ENCODE measurements at places on chromosomes 7 and 10.

DNA sequence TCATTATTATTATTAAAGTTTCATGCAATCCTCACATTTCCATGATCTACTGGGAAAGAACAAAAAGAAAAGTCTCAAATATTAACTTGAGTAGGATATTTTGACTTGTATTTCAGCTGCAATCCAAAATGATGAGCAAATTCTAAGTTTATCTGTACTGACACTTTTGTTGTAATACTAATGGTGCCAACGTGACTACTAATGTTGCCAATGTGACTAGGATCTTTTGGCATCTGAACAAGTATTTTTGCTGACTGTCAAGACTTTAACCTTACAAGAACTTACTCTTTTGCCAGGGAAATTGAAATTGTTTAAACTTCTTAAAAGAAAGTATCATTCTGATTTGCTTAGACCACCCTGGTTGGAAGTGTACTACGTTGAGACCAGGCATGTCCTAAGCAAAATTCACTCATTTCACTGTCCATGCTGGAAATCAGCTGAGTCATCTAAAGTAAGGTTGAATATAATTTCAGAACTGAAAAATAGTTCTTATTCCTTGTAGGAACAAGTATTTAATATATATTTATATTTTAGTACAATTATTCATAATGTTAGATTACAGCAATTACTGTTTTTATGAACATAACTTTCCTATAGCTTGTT, 78.5 kb upstream of the LYZL1 start:
- DNase-seq = no peak

- no peak for DNase-seq
These were observed 8.6 kb downstream of the TBATA start for GRCh38 chr10:70776455-70777005.

DNA sequence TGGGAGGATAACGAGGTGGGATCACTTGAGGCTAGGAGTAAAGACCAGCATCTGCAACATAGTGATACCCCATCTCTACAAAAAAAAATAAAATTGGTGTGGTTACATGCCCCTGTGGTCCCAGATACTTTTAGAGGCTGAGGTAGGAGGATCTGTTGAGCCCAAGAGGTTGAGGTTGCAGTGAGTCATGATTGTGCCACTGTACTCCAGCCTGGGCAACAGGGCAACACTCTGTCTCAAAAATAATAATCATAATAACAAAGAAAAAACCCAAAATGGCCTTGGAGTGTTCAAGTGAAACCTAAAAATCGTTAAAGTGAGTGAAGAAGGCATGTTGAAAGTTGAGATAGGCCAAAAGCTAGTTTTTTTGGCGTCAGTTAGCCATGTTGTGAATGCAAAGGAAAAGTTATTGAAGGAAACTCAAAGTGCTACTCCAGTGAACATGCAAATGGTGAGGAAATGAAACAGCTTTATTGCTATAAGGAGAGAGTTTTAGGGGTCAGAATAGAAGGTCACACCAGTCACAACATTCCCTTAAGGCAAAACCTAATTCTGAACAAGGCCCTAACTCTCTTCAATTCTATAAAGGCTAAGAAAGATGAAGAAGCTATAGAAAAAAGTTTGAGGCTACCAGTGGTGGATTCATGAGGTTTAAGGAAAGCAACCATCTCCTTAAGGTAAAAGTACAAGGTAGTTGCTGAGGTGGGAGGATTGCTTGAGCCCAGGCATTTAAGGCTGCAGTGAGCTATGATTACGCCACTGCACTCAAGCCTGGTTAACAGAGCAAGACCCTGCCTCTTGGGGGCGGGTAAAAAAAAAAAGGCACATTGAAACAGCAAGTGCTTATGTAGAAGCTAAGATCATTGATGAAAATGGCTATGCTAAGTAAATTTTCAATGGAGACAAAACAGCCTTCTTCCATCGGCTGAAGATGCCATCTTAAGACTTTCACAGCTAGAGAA, 45.4 kb upstream of the STOX1 start:
- no peak for DNase-seq

DNA sequence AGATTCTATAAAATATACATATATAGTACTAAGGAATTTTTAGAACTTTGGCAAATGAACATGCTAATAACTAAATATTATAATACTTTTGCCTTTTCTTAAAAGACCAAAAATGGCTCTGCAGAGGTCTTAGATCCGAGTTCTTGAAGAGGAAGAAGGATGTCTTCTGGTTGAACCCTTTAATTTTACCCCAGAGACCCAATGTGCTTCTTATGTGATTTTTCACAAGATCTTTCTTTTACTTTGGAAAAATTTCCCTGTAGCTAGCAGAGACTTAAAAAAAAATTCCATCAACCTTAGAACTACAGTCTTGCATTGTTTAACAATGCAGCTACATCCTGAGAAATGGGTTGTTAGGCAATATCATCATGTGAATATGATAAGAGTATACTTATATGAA, 663.2 kb downstream of the PARD3 start:
- DNase-seq = no peak

DNA sequence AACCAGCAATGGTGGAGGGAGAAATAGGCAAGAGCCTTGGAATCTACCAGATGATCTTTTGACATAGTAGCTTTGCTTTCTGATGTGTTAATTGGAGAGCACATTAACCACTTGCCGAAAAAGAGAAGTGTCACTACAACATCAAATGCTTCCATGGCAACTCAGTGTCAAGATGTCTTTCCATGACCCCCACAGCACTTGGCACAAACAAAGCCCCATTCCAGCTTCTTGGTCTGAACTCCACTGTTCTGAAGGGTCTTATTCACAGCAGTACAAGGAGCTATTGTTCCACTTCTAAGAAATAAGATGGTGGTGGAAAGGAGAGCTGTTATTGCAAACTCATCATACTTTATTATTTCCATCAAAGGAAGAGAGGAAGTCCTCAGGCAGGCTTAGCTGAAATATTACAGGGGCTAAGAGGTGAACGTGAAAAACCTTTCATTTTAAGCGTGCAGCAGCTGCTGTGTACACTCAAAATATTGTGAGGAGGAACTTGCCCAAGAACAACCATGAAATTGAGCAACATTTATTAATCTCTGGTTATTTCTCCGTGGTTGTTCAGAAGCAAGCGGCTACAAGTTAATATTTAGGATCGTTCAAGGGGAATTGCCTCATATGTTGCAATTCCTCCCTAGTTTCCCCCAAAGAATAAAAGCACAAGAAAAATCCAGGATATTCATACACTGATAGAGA, 354.8 kb upstream of the CELF2 start:
- no peak for DNase-seq

- no peak for DNase-seq
These were observed 5.4 kb downstream of the SFR1 start for GRCh38 chr10:104127411-104127810.

- DNase-seq = no peak
These were observed 205.7 kb upstream of the IGFBP3 start for GRCh38 chr7:46126675-46127300.

DNA sequence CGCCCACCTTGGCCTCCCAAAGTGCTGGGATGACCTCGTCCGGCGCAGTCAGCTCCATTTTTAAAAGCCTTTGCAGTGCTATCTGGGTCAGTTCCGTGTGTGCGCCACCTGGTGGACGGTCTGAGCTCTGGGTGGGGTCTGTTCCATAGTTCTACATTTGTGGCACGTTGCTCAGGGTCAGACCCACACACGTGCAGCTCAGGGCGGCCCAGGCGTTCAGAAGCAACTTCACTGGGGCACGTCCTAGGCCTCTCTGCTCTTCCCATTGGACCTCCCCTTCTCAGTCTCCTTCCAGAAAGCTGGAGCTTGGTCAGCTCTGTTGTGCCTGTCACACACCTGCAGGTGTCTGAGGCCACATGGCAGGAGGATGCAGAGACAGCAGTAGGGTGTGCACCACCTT, 137.9 kb downstream of the DNAJB6 start:
- no peak for DNase-seq

GRCh38 chr7:88668591-88668990, 90.9 kb upstream of the ZNF804B start:
- no peak for DNase-seq

DNA sequence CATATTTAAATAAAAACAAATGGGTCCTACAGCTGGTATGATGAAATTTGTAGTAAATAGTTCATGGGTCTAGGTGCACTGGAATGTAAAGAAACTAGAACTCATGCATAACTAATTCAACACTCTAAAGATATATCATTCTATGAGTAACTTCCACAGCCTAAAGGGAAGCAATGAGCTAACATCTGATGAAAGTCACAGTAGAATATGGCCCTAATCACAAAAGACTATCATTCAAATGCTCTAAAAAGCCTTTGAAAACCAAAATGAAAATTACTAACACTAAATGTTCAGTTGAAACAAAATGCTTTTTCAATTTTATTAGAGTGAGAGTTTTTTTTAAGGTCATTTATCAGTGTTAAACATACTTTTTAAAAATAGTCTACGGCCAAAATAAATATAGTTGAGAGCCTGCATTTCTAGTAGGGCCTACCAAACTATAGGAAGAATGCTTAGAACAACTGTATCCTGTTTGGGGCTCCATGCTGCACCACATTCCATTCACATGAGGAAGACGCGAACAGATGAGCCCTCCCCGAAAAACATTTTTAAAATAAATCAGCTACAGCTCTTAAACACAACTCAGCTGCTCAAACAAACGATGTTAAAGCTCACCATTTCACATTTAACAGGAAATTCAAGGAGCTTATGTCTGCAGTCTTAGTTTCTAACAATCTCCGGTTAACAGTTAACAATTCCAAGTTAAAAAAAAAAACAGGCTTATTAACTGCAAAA, 134.5 kb downstream of the NRBF2 start:
- peak; percentile 67 for DNase-seq

GRCh38 chr10:125049216-125049881, 107.4 kb downstream of the ZRANB1 start:
- DNase-seq = no peak

GRCh38 chr10:123913688-123914268, 22.2 kb upstream of the CPXM2 start:
- DNase-seq = no peak

- DNase-seq = no peak
These were observed 106.4 kb upstream of the ARMC3 start for GRCh38 chr10:22821501-22821900.

GRCh38 chr7:86012971-86013370, 630.7 kb upstream of the GRM3 start:
- DNase-seq = no peak

GRCh38 chr10:17771017-17771416, 19.0 kb downstream of the TMEM236 start:
- no peak for DNase-seq

- DNase-seq = no peak
These were observed 20.1 kb downstream of the CHUK start for GRCh38 chr10:100209303-100209702.

DNA sequence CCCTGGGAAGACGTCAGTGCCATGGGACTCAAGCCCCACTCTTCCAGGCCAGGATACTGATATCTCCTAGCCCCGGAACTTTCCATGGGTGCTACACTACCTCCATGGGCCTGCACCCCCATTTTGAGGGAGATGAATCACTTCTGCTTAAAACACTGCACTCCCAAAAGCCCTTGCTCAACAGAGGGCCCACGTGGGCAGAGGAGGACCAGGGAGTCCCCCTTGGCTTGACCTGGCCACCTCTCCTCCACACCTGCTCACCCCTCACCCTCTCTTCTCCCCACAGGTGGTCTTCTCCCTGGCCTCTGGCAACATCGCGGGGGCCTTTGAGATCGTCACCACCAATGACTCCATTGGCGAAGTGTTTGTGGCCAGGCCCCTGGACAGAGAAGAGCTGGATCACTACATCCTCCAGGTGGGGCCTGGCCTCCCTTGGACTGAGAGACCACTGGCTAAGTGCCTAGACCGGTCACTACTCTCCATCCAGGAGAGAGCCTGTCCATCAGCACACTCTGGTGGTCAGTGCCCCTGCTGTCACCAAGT, 19.9 kb upstream of the C10orf105 start:
- DNase-seq = no peak

DNA sequence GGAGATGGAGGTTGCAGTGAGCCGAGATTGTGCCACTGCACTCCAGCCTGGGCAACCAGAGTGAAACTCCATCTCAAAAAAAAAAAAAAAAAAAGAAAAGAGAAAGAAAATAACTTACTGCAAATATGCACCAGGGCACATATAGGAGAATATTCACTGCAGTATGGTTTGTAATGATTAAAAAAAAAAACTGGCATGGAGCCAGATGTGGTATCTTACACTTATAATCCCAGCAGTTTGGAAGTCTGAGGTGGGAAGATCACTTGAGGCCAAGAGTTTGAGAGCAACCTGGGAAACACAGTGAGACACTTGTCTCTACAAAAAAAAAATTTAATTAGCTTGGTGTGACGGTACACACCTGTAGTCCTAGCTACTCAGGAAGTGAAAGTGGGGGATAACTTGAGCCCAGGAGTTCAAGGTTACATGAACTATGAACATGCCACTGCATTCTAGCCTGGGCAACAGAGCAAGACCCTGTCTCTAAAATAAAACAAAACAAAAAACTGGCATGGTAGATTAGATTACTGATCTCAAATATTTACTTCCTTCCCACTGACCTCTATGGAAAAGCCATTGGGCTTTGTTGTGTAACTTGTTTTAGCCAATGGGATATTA, 85.6 kb downstream of the MICU1 start:
- DNase-seq = no peak

GRCh38 chr10:31708474-31708873, 220.2 kb downstream of the ARHGAP12 start:
- no peak for DNase-seq

DNA sequence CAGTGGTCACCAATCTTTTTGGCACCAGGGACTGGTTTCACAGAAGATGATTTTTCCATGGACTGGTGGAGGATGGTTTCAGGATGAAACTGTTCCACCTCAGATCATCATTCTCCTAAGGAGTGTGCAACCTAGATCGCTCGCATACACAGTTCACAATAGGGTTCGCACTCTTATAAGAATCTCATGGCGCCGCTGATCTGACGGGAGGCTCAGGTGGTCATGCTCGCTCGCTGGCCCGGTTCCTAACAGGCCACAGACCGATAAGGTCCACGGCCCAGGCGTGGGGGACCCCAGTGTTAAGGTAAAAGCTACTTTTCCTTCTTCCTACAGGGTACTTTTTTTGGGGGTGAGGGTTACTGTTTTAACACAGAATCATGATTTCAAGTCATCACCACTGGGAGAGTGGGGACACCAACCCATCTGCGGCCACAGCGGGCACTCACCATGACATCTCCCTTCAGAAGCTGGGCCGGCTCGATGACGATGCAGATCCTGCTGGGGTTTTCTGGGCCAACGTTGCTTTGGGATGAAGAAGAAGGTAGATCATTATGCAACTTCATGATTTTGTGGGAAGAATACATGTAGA, 170.5 kb downstream of the TNS3 start:
- no peak for DNase-seq

- DNase-seq = no peak
These were observed 251.8 kb downstream of the CRPPA start for GRCh38 chr7:16169537-16169936.

All from AG04449 (cell line).